ENCODE measurements at places on chromosomes 7 and 10.

- DNase-seq: no peak
These were observed 110.1 kb upstream of the GPR26 start for GRCh38 chr10:123556049-123556448.

DNA sequence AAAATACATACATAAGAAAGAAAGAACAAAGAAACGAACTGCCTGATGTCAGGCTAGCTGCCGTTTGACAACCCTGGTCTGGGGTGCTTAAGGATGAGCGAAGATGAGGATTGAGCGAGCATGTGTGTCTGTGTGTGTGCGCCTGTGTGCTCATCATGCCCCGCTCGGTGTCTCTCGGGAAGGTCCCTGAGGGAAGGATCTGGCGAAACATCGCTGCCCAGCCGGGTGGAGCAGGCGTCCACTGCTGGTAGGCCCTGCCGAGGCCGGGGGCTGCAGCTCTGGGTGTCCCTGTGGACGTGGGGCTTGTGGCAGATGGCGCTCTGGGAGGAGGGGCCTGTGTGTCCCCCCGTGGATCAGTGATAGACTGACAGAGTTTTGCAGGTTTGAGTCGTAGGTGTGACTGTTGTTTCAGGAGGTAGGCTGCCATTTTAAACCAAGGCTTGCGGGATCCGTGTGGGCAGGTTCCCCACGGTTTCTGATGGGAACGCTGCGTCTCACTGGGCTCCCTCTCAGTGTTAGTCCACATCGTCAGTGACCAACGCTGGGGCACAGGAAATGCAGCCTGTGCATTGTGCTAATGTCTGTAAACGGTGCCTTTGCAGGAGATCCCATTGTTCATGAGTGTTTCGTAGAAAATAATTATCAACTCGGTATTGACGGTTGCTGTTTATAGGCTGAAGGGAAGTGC, 5.9 kb upstream of the SUN1 start:
- DNase-seq: no peak

- DNase-seq: no peak
These were observed 381.1 kb downstream of the TFEC start for GRCh38 chr7:115649429-115649828.

- no peak for DNase-seq
These were observed 524.8 kb downstream of the GRM8 start for GRCh38 chr7:126727930-126728391.

DNA sequence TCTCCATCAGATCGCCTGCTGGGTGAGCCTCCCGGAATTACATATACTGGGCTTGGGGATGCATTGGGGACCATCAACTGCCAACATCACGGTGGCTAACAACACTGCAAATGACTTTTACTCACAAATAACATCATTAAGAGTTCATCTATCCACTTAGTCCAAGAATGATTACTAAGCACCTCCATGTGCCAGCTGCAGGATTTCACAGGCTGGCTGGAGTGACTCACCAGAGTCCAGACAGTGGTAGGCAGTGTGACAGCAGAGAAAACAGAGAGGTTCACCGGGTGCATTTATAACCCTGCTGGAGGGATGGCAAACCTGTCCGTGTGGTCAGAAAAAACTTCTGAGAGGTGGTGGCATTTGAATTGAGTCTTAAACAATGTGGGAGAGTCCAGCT, 3.2 kb upstream of the IGFBP3 start:
- no peak for DNase-seq

GRCh38 chr7:22717760-22718159, 9.2 kb upstream of the IL6 start:
- no peak for DNase-seq

- DNase-seq: no peak
These were observed 317.1 kb upstream of the NPVF start for GRCh38 chr7:25545124-25546008.

GRCh38 chr10:121527690-121528089, 70.6 kb downstream of the FGFR2 start:
- no peak for DNase-seq

GRCh38 chr7:105020926-105021325, 6.9 kb downstream of the KMT2E start:
- no peak for DNase-seq

Data from hematopoietic multipotent progenitor cell treated with erythropoietin and hydrocortisone succinate and interleukin-3 and kit ligand, for 15 days (in vitro differentiated cells).